ENCODE measurements at places on chromosomes 12 and 14.

DNA sequence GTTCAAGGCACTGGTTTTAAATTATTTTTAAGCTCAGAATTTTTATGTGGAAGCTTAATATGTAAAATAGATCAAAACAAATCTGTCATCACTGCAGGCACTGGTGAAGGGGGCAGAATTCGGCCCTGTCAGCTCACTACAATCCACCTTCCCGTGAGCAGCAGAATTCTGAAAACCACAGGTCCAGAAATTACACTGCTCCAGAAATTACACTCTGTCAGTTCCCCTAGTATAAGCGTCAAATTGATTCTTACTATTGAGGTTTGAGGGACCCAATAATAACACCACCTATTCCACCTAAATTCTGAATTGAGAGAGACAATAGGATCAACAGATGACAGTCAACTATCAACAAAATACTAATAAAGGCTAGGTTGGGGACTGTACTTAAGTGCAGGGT, 245.5 kb downstream of the PHLDA1 start:
- no peak for DNase-seq

GRCh38 chr12:87661786-87662377, 367.3 kb downstream of the C12orf50 start:
- DNase-seq, result no peak

- DNase-seq, result no peak
Observed at GRCh38 chr12:26869908-26870459, 37.0 kb upstream of the ITPR2 start.

DNA sequence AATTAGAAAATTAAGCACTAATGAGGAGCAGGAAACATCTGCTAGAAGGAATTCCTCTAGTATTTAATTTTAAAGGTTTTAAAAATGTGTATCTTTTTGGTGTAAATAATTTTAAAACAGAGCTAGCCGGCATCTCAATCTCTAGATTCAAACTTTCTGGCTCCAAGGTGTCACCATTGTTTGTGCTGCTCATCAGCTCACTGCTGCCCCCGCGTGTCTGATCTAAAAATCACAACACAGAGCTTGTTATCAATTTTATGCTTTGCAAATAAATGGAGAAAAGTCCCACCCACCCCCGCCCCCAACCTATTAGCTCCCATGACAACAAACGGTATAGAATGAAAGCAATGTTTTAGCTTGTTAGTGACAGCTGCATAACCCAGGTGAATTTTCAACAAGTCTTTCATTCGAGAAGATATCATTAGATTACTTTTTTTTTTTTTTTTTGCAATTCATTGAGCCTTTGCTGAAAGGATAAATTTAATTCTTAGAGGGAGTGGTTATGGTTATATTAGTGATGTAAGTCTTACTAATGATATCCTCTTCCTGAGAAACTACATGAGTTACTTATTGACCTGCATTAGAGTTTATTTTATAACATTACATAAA, 11.3 kb upstream of the ABHD12B start:
- peak; percentile 80 for DNase-seq

DNA sequence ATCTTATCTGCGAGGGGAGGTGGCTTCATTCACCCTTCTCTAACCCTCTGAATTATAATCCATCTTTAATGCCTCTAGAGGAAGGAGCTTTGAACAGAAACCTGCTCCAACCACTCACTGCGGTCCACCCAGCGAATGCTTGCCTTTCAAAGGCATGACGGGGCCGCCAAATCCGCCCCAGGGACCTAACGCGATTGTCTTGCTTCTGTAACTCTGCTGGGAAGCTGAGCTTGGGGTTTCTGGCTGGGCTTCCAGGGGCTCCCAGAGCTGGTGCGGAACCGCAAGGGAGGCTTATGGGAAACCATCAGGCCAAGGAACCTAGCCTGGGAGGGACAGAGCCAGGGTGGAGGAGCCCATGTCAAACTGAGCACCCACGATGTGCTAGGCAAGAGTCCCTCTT, 231.2 kb upstream of the LHX5 start:
- DNase-seq, result no peak

GRCh38 chr12:111785651-111786050, 18.9 kb downstream of the ALDH2 start:
- DNase-seq, result no peak

DNA sequence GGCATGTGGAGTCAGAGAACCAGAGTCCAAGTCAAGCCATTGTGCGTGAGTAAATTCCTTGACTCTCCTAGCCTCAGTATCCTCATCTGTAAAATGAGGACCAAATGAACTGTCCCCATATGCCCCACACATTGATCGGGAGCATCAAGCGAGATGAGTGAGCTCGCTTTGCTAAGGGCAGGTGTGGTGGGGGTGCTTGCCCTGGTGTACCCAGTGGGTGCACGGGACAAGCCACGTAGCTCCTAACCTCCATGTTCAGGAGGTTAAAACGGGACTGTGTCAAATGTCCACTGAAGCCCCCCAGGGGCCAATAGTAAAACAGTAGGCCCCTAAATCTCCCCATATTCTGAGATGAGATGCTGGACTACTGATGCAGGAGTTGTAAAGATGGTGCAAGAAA, 60.9 kb downstream of the SERPINA3 start:
- DNase-seq, result no peak

DNA sequence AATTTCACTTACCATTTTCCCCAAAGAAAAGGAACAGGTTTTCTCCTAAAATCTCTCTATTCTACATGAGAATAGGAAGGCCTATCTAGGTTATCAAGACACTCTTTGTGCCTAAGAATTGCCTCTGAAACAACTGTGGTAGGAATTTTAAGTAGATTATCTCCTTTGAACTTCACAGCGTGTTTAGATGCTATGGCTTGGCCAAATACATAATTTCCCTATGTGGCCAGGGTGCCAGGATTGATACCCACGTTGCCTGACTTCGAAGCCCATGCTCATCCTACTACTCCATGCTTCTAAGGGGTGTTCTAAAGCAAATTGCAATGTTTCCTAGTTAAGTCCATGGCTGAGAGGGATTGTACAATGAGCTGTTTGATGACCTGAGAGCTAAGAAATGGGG, 241.5 kb upstream of the FBXO33 start:
- no peak for DNase-seq

- DNase-seq, result no peak
Observed at GRCh38 chr14:92564344-92565039, 50.9 kb downstream of the RIN3 start.

GRCh38 chr14:96204151-96205058, at the start of gene BDKRB2:
Gene BDKRB2, plus strand, starts transcription at chr14:96204839. Its CDS starts 32,269 bp downstream, at chr14:96237108.
- DNase-seq, result no peak

- no peak for DNase-seq
Observed at GRCh38 chr14:73842851-73843250, 8.8 kb upstream of the PTGR2 start.

DNA sequence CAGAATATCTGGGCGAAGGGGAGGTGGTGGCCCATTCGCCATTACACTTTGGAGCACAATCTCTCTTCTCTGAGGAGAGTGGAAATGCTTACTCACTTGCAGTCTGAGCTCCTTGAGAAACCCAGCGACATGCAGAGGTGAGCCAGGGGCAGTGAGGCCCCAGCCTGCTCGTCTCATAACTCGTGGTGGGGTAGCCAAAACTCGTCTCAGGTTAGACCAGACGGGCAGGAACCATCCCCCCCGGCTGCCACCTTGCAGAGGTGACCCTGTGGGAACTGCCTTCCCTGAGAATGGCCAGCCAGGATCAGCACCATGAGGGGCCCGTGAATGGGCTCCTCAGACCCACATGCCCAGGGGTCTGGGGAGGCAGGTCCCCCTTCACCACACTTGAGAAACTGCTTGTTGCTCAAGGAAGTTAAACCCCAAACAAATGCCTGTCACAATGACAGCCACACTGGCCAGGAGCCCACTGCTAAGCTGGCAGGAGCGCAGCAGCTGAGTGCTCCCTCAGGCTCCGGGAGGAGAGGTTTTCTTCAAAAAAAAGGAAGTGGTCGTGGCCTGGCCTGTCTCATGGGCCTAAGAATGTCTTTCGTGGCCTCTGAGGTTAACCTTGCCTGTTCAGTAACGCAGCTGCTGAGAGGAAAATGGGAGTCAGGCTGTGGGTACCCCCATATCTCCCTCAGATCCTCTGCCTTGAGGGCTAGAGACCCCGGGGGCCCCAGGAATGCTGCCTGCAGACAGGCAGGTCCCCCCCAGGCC, 9.2 kb upstream of the ALDH2 start:
- no peak for DNase-seq

DNA sequence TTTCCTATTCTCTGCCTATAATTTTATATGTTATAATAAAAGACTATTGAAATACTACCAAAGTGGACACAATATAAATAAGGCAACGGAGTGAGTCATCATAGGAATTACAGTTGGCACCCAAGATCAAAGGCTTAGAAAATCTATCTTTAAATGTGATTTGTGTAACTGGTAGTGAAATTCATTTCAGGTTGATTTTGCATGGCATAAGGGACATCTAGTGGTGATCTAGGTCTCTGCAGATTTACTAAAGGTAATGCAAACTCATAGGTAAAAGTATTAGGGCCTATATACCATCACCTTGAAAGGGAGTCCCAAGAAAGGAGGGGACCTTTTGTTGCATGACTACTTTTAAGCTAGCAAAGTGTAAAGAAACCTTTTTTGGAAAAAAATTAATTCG, 527.2 kb downstream of the NRXN3 start:
- no peak for DNase-seq

DNA sequence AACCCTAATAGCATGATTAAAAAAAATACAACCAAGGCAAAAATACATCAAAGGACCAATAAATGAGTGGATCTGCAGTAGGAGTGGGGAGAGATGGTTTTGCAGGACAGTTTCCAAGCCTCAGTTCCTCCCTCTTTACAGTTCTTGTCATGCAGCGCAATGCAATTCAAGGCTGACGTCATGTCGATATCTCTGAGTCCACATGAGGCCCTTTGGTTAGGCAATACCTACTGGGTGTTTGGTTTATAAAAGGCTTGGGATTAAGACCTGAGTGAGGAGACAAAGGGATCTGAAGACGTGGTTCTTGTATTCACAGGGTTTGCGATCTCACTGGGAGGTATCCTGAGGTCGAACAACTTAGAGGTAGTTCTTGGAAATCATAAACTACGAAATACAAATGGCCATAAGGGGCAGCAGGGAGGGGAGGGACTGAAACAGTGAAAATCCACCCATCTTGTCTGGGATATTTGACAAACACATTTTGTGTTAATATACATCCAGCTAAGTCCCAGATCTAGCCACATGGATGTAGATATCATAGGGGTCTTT, 441.0 kb downstream of the FUT8 start:
- DNase-seq, result no peak

DNA sequence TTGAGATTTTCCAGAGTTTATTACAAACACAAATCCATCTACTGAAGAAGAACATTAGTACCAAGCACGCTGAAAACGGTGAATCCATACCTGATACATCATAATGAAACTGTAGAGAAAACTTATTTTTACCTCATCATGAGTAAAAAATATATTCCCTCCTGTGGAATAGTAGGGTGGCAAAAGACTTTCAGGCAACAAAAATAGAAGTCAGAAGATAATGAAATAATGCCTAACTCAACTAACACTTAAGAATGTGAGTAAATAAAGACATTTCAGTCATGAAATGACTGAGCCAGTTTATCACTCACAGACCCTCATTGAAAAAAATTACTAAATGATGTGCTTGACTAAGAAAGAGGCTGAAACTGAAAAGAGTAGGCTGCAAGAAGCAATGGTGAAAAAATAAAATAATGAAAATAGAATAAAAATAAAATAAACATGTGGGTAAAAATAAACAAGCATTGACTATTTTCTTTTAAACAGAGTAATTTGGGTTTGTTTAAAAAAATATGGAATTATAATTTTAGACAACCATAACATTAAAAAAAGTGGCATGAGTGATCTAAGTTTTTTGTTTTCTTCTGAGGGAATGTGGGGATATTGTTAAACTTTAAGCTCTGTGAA, 148.6 kb downstream of the ASCL1 start:
- no peak for DNase-seq

- no peak for DNase-seq
Observed at GRCh38 chr12:54019924-54020590, 8.2 kb upstream of the HOXC6 start.

- DNase-seq, result no peak
Observed at GRCh38 chr12:20274008-20274407, 94.3 kb upstream of the PDE3A start.

GRCh38 chr14:34605461-34605860, 24.5 kb downstream of the SNX6 start:
- no peak for DNase-seq

DNA sequence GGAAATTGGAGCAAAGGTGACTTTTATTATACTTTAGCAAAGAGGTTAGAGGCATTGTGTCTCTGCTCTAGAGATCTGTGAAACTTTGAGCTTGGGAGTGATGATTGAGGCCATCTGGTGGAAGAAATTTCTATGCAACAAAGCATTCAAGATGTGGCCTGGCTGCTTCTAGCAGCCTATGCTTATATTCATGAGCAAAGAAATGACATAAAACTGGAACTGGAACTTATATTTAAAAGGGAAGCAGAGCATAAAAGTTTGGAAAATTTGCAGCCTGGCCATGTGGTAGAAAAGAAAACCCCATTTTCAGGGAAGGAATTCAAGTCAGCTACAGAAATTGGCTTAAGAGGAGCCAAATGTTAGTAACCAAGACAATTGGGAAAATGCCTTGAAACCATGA, 70.4 kb downstream of the SDR9C7 start:
- no peak for DNase-seq
